Neural crest cell (in vitro differentiated cells): ENCODE measurements at places on chromosomes 2 and 18. TPM values are rescaled to one million over a fixed set of nuclear protein-coding genes. Genes with fewer than 3 reads are reported as not detected.

The FBXO36 gene
- total RNA-seq, result 3.2 and 3.5 TPM in 2 replicates

The SH3RF3 gene
- total RNA-seq, result 0.70 and 0.84 TPM in 2 replicates

The AQP12B gene
- total RNA-seq, result not detected in 2 replicates

The RAPGEF4 gene
- 1.7 TPM in 2 replicates for total RNA-seq

The CYTIP gene
- 0.35 TPM in 1 of 2 replicates, not detected in the other for total RNA-seq

The ZNF385B gene
- total RNA-seq, result 2.1 and 3.4 TPM in 2 replicates

The ITPRID2 gene
- total RNA-seq, result 115 and 133 TPM in 2 replicates

The KCNK3 gene
- 0.58 and 0.68 TPM in 2 replicates for total RNA-seq
